ENCODE measurements at places on chromosomes 3 and 15.

DNA sequence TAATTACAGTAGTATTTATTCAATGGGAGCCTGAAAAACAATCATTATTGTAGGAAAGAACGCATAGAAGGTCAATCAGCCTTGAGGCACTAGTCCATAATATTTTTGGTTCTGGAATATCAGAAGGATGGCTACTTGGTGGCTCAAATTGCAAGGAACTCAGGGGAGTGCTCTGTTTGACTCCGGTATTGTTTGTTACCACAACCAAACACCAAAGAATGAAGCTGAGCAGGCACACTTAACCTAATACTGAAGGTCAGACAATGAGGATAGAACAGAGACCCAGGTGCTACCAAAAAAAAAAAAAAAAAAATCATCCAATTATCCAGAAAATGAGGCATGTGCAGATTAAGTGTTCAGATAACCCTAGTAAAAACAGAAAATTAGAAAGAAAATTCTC lies 11.1 kb upstream of the SATB1 start:
- DNase-seq: no peak

DNA sequence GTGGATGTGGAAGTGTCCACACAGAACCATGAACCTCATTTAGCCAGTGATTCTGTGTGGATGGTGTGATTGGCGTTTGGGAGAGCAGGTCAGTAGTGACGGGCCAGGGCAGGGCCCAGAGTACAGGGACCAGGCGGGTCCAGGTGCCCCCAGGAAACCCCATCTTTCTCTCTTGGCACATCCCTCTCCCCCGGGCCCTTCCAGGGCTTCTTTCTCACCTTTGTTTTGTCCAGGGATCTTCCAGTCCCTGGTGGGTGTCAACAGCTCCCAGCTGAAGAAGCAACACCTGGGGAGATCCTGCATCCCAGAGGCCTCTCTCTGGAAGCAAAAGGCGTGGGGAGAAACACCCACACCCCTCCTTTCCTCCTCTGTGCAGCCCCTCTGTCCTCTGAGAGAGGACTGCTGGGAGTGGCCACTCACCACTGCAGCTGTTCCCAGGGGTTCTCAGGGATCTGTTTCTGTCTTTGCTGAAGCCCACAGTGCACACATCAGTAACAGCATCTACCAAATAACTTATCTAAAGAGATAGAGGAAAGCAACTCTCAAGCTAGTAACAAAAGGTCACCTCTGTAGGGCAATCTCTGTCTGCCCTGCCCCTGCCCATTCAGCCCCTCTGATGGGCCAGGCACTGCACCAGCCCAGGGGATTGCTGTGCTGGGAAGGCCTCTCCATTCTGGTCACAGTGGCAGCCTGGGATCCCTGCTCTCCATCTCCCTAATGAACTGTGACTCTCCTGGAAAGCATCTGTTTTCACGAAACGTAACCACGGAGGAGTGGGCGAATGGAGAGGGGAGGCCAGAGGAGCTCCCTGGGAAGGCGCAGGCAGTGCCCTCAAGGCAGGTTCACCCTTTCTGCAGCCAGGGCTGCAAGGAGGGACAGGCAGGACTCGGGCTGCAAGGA lies 98.3 kb upstream of the ALDH1A3 start:
- no peak for DNase-seq

DNA sequence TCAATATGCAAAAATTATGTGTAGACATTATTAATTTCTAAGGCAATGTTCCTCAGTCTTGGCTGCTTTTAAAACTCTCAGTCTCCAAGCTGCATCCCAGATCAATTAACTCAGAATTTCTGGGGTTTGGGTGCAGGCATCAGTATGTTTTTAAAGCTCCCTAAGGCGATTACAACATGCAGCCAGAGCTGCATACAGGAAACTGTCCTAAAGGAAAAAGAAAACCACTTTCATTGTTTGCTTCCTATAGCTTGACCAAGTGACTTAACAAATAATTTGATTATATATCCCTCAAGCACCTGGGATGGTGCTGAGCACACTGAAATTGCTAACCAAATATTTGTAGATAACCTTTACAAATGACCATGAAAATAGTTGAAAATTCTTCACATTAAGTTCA lies 194.7 kb downstream of the DTWD1 start:
- DNase-seq: no peak

DNA sequence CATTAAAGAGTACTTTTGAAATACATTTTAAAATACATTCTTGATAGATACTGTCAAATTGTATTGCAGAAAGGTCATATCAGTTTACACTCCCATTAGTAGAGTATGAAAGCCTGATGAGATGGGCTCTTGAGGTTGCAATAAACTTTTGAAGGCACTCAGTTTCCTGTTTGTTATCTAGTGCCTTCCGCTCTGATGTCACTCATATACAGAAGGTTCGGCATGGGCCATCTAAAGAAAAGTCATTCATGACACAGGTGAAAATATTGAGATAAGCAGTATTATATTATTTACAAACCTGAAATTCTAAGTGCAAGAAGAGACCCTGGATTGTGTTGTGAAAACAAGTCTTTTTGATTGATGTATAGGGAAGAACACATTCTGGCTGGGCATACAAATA lies 36.5 kb upstream of the DENND4A start:
- no peak for DNase-seq

- DNase-seq: no peak
Measured at GRCh38 chr15:58608711-58609110, 140.8 kb downstream of the ADAM10 start.

DNA sequence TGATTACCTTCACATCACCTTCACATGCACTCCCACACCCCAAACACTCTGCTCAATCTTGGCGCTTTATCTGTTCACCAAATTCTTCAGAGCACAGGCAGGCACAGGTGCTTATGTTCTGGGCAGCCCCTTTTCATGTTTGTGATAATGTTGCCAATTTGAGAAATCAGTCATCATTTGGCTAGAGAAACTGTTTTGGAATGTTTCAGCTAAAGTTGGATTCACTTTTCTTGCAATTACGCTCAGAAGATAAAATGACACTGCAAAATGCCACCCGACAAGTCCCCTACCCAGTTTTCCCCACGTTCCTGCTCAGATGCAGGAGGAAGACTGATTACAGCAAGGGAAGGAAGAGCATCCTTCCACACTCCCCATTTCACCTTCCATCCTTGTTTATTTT lies 192.9 kb upstream of the LRRN1 start:
- DNase-seq: no peak

GRCh38 chr15:88663141-88663621 lies 24.4 kb downstream of the ISG20 start:
- no peak for DNase-seq

DNA sequence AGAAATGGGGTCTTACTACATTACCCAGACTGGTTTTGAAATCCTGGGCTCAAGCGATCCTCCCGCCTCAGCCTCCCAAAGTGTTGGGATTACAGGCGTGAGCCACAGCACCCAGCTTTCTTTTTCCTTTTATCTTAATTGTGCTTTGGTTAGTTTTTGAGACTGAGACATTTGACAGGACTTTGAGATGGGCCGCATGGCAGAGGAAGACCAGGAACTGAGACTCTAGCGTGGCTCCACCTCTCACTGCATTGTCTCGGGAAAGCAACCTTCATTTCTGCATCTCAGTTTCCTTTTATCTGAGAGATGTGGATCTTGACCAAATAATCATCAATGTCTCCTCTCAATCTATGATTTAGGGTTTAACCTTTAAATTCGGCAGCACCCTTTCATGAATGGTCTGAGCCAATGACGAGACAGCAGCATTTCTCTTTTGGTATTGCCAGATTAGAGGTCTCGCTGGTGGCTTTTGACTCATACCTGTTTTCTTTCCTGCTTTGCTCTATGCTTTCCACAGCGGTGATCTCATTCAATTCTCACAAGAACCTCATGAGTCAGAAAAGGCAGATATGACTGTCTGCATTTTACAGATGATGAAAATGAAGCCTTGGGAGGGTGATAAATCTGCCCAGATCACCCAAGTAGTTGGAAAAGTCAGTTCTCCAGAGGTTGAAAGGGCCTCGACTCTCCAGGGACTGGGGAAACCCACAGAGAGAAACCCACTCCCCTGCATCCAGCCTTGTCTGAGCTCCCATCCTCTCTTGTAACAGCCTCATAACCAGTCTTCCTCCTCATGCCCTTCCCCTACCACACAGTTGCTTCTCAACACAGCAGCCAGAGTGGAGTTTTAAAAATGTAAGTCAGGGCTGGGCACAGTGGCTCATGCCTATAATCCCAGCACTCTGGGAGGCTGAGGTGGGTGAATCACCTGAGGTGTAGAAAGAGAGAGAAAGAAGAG lies 84.8 kb upstream of the FOXB1 start:
- DNase-seq: peak; percentile 16

- no peak for DNase-seq
Measured at GRCh38 chr3:143209715-143210059, 90.1 kb downstream of the CHST2 start.

DNA sequence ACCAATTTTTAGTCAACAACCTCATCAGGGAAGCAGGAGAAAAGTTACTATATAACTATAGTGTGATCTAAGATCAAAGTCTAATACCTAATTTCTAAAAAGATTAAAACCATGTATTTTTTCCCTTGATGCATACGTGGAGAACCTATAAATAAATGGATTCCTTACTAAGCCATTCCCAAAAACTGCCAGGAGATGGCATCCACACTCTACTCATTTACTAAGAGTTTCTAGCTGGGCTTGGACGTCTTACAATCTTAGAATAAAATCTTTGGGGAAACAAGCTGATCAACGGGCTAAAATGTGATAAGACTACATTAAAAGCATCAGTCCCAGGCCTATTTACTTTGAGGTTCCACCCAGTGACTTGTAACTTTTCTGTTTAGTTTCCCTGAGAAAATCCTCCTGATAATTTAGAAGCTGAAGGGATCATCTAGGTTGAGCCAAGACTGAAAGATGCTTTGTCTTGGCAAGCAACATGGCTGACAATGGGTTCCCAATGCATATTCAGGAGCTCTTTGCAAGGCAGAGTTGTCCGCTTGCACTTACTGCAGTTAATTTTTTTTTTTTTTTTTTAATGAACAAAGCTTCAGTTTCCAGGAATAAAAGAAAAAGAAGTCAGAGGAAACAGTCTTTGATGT lies 85.5 kb upstream of the FGF12 start:
- DNase-seq: no peak

Measured in stimulated activated CD4-positive, alpha-beta T cell treated with anti-CD3 and anti-CD28 coated beads, Interleukin-1b, Interleukin-23, amount 100 ng/mL, for 4 hours (primary cell).